ENCODE measurements at places on chromosomes 3 and 15.

GRCh38 chr15:91369823-91370222, 269.8 kb downstream of the SV2B start:
- DNase-seq: no peak

DNA sequence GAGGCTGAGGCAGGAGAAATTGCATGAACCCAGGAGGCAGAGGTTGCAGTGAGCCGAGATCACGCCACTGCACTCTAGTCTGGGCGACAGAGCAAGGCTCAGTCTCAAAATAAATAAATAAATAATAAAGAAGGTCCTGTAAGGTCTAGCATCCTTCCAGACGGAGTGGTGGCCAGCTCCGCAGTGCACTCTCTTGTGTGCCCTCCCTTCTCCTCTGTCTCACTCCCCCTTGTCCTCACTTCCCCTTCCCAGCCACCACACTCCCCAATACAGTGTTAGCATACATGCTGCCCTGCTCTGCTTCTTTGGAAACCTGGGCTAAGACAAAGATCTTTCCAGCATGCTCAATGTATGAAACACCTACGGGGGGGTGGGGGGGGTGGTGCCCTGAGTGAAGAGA, 3.4 kb upstream of the CLN6 start:
- DNase-seq: no peak

- DNase-seq: no peak
Measured at GRCh38 chr3:134483195-134483900, 2.4 kb downstream of the ANAPC13 start.

DNA sequence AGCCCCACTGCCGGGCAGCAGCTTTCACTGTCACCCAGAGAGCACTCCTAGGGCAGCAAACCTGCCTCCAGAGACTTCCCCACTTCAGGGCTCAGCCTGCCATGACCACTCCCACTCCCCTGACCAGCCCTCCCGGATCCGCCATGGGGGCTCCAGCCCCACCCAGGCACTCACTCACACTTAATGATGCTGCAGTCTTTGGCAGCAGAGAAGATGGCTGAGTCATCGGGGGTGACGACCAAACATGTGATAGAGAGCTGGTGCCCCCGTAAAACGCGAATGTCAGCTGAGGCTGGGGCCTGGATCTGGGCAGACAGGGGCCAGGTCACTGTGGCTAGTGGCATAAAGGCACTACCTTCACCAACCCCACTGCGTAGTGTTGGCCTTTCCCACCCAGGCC, 4.7 kb downstream of the RRP9 start:
- no peak for DNase-seq

DNA sequence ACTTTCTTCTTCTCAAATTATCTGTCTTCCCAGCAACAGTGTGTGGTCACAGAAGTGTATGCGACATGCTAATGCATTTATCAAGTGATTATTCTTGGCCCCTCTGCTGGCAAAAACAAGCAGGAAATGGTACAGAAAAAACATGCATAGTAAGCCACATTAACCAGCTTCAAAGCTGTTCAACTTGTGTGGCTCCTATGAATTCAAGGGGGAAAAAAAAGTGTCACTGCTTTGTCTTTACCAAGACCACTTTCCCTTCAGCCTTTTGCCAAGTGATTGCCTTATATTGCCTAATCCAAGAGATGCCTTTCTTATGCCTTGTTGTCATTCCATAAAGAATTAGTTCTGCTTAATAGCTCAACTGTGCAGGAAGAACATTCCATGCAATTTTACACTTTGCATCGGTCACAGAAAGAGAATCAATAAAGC, 39.1 kb downstream of the PRTG start:
- no peak for DNase-seq

DNA sequence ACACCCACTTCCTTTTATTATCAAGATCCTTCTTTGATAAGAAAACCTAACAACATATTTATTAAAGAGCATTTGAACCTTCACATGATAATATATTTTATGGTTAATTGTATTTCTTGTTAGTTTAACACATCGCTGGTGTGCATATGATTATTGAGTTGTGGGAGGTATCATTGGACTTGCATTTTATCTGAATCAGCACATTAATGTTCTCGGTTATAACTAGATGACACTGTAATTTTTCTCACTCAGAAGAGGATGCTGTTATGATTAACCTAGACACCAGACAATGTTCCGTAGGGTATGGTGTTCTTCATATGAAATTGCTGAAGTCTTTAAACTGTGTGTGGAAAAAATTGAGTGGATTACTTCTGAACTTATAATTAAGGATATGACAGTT, 1188.3 kb upstream of the EPHA6 start:
- DNase-seq: no peak

GRCh38 chr3:185318141-185318540, 44.8 kb upstream of the MAP3K13 start:
- DNase-seq: no peak

DNA sequence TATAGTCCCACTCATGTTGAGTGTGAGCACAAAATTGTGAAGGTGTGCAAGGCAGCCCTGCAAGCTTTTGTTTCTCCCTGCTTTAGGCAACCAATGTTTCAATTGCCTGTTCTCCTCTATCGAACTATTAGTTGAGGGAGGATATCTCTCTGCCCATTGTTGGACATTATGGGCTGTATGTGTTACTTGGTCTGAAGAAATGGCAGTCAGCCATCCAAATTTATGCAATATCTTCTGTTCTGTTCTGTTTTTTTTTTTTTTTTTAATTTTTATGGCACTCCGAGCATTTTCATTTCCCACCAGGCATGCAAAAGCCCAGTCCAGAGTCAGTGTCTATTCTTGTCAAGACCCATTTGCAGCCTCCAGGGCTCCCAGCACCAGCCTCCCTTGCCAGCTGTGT, 44.0 kb downstream of the ANAPC13 start:
- DNase-seq: no peak

Measured in NCI-H1105 (cell line).